Karpas-422 (cell line): ENCODE measurements at places on chromosomes 7 and 10. TPM values are rescaled to one million over a fixed set of nuclear protein-coding genes. Genes with fewer than 3 reads are reported as not detected.

DNA sequence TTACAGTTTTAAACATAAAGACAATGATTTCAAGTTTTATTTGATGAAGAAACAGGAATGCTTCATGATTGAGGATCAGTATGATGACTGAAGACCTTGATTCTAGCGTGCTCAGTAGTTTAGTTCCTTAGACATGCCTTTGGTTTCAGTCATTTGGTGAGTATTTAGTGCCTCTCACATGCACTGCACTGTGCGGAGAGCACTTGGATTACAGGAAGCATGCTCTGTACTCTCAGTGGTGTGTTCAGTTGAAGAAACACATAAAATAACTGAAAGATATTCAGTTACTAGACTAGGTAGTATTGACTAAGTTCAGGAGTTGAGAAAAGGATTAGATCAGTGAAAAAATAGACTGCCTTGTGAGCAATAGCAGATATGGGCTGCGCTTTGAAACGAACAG is 25.5 kb downstream of the RBM17 start:
- H3K27me3 ChIP-seq: no peaks in the 10 kb centered on the region
- H3K36me3 ChIP-seq: peaks cover 69% of the 10 kb centered on the region
- no peak overlapping the region for H3K27ac ChIP-seq
- DNase-seq: no peak
- no peaks in the 10 kb centered on the region for H3K4me1 ChIP-seq
- no peak overlapping the region for H3K4me3 ChIP-seq

DNA sequence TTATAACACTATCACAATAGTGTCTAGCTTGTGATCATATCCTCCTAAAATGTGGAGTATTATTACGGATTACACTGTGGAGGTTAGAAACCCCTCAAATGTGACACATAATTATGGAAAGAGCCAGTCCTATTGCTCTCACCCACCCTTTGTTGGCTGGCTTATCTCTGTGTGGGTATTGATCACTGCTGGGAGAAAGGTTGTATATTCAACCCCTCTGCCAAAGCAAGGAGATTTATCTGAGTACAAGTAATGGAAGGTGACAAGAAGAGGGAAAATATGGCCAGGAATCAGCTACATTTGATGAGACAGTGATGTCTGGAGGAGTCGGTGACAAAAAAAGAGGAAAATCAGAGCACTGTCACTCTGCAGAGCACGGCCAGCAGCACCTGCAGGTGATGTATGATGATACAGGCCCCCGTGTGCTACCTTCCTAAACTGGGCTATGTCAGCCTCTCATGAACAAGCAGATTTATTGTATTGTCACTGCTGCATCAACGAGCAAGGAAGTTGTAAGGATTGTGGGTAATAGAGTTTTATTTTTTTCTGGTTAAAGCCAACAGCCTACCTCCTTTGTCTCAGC is 235.3 kb downstream of the PHF14 start:
- no peak for DNase-seq
- H3K4me3 ChIP-seq: no peak overlapping the region
- H3K27ac ChIP-seq: no peak overlapping the region
- H3K27me3 ChIP-seq: no peaks in the 10 kb centered on the region
- peaks cover 40% of the 10 kb centered on the region for H3K4me1 ChIP-seq

- no peak overlapping the region for H3K27ac ChIP-seq
- H3K36me3 ChIP-seq: no peaks in the 10 kb centered on the region
- no peak overlapping the region for H3K4me3 ChIP-seq
Measured at GRCh38 chr7:121945480-121946236, 72.7 kb downstream of the PTPRZ1 start.

GRCh38 chr7:46208635-46209525 is 287.8 kb upstream of the IGFBP3 start:
- no peaks in the 10 kb centered on the region for H3K4me1 ChIP-seq
- no peak overlapping the region for H3K27ac ChIP-seq
- H3K27me3 ChIP-seq: no peaks in the 10 kb centered on the region
- no peaks in the 10 kb centered on the region for H3K36me3 ChIP-seq
- no peak overlapping the region for H3K4me3 ChIP-seq

DNA sequence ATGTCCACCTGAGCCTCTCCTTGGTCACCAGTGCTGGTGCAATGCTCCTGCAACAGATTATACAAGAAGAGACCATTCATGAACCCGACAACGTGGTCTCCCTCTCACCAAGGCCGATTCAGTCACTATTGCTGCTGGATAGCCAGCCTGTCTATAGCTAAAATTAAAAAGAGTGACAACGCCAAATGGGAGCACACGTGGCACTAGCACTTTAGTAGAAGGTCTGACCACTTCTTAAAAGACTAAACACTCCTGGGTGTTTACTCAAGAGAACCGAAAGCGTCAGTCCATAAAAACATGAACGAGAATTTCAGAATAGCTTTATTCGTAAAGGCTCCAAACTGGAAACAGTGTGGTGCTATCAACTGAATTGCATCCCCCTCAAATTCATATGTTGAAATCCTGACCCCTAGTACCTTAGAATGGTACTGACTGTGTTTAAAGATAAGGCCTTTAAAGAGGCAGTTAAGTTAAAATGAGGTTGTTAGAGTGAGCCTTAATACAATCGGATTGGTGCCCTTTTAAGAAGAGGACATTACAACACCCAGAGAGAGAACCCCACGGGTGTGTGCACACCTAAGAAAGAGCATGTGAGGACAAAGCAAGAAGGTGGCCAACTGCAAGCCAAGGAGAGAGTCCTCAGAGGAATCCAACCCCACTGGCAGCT is 4.4 kb upstream of the GALNTL5 start:
- H3K27ac ChIP-seq: no peak overlapping the region
- no peak for DNase-seq
- no peak overlapping the region for H3K4me3 ChIP-seq
- no peaks in the 10 kb centered on the region for H3K36me3 ChIP-seq

- no peaks in the 10 kb centered on the region for H3K4me1 ChIP-seq
- DNase-seq: no peak
- H3K4me3 ChIP-seq: no peak overlapping the region
- H3K27me3 ChIP-seq: no peaks in the 10 kb centered on the region
- no peaks in the 10 kb centered on the region for H3K36me3 ChIP-seq
- no peak overlapping the region for H3K27ac ChIP-seq
Measured at GRCh38 chr7:20786421-20786778, 286 bp downstream of the SP8 start.

- H3K4me3 ChIP-seq: no peak overlapping the region
- no peaks in the 10 kb centered on the region for H3K36me3 ChIP-seq
- no peak overlapping the region for H3K27ac ChIP-seq
- no peaks in the 10 kb centered on the region for H3K4me1 ChIP-seq
- H3K27me3 ChIP-seq: no peaks in the 10 kb centered on the region
Measured at GRCh38 chr7:40493609-40494051, 358.8 kb downstream of the SUGCT start.

Gene TMEM196
- not detected in 2 replicates for total RNA-seq

Gene DRGX
- not detected in 2 replicates for total RNA-seq

Gene TFEC
- not detected in 2 replicates for total RNA-seq

Gene ZNF853
- total RNA-seq: 0.04 TPM in 1 of 2 replicates, not detected in the other

Gene LIPN
- not detected in 2 replicates for total RNA-seq

Gene RADIL
- total RNA-seq: not detected in 2 replicates
